ENCODE measurements at places on chromosomes 1 and 21.

- DNase-seq: peak; percentile 72
Measured at GRCh38 chr1:203117611-203118575, 9.6 kb upstream of the ADORA1 start.

GRCh38 chr21:16133248-16133647 is 403.5 kb downstream of the USP25 start:
- DNase-seq: no peak

GRCh38 chr1:38083541-38083940 is 36.9 kb upstream of the POU3F1 start:
- DNase-seq: no peak

- DNase-seq: no peak
Measured at GRCh38 chr1:3250624-3251023, 181.6 kb downstream of the PRDM16 start.

- DNase-seq: no peak
Measured at GRCh38 chr1:59803458-59804038, 11.2 kb upstream of the HOOK1 start.

DNA sequence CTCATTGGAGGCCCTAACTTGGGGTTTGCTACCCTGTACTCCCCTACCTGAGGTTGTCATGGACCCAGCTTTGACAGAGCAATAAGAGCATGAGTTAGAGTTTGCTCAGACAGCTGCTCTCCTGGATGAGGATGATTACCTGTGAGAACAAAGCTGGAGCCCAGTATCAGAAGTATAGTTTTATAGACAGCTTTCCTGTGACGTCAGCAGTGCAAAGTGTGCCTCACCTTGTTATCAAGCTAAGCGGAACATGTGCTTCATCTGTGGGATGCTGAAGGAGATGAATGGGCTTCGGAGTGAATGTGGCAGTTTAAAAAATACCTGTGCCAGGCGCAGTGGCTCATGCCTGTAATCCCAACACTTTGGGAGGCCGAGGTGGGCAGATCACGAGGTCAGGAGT is 5.4 kb upstream of the WDR47 start:
- DNase-seq: no peak

- no peak for DNase-seq
Measured at GRCh38 chr1:78519446-78519845, 28.7 kb downstream of the PTGFR start.

DNA sequence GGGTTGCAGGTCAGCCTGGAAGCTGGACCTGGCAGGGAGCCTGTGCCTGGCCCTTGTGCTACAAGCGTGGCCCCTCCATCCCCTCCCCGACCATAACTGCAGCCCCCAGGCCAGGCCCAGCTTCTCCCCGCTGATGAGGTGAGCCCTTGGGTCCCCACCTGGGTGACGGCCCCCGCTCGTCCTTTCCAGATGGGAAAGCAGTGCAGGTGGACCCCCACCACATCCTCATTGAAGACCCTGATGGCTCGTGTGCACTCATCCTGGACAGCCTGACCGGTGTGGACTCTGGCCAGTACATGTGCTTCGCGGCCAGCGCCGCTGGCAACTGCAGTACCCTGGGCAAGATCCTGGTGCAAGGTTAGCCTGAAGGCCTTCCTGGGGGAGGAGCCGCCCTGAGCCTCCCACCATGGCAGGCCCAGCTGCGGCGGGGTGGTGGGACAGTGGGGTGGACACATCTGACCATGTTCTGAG is 56.9 kb downstream of the TRIM11 start:
- DNase-seq: no peak

DNA sequence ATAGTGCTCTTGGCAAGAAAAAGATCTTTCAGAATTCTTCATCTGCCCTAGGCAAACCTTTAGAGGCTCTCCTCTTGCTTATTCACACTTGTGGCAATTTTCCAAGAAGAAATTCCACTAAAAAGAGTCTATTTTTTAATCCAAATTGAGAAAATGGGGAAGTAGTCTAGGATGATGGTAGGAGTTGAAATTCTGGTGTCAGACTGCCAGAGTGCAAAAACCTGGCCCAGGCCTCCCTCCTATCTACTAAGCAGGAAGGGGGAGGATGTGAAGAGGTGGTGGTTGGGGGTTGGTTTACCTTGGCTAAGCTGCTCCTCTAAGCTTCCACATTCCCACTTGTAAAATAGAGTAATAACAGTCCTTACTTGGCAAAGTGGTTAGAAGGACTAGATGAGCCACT is 120.6 kb upstream of the KCNJ15 start:
- DNase-seq: no peak

DNA sequence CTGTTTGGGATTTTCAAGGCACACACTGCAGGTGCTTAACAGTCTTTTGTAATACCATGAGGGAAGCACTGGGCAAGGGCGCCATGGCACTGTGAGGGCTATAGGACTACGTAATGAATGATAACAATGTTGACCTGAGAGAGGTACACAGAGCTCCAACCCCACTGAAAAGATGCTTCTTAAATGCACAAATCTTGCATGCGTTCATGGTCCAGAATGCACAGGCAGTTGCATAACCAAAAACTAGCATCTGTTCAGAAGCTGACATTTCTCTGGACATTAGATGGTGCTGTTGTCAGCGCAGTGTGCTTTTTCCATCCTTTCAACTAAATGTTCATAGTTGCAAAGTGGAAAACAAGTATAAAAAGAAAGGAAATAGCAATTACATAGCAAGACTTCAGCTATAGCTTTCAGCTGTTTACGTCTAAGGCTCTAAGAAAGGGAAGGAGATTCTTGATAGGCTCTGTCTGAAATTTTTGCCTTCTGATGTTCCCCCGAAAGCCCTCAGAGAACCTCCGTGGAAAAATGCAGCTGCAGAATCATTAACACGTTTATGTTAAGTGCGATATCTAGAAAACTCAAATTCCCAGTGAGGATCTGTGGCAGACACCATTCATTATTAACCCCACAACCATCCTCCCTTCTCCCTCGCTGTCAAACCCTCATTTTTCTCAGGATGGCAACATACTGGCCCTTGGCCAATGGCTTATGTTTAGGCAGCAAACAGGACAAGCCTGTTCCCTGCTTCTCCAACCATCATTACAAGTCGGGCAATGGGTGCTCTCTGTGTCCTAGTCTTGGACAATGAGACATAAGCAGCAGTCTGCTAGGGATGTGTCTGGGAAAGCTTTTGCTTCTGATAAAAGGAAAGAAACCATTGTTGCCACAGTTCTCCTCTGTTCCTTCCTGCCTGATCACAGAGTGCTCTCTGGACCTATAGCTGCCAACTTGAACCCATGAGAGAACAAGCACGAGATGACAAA is 8.2 kb upstream of the TARBP1 start:
- peak; percentile 62 for DNase-seq

- peak; percentile 30 for DNase-seq
Measured at GRCh38 chr1:21270086-21270689, 20.1 kb downstream of the ECE1 start.

DNA sequence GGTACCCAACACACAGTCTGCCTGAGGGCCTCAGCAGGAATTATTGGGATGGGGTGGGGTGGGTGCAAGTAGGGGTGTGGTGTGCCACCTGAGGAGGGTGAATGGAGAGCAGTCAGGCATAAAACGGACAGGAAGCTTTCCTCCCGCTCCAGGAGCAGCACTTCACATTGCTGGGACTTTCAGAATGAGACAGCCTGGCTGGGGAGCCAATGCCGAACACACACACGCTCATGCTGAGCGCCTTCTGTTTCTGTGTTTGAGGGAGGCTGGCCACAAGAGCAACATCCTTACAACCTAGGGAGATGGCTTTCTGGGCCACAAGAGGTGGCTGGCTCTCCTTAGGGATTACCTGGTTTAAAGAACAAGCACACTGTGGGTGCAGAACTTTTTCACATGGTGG is 98.0 kb downstream of the LAMC2 start:
- no peak for DNase-seq

- DNase-seq: peak; percentile 92
Measured at GRCh38 chr1:85612704-85613361, 32.3 kb downstream of the CCN1 start.

- peak; percentile 53 for DNase-seq
Measured at GRCh38 chr1:201307231-201307630, 23.9 kb downstream of the PKP1 start.

DNA sequence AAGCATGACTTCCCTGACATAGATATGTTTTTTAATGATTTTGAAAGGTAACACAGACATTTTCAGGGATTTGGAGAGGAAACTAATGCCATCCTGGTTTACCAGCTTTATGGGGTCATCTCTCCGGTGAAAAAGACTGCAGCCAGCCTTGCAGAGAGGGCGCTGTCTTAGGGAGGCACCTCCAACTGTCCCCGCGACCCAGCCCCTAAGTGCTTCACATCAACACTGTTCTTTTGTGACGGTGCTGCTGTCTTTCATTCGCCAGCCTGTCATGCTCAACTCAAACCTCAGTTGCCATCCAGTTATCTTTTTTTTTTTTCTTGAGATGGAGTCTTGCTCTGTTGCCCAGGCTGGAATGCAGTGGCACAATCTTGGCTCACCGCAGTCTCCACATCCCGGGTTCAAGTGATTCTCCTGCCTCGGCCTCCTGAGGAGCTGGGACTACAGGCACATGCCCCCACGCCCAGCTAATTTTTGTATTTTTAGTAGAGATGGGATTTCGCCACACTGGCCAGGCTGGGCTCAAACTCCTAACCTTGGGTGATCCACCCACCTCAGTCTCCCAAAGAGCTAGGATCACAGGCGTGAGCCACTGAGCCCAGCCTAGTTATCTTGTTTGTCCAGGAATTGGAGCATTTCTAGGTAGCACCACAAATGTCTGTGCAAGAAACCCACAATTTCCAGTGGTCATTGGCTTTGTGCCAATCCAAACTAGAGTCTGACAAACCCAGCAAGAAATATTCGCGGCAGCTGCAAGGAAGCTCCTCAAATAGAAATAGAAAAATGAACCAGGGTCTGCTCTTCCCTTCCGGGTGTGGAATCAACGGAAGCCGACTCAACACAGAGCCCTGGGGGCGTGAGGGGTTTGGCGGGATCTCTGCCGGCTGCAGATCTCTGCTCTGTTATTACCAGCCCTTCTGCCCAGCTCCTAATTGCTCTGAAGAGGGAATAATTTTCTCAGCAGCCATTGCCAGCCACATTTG is 24.2 kb downstream of the PDE9A start:
- DNase-seq: peak; percentile 69

DNA sequence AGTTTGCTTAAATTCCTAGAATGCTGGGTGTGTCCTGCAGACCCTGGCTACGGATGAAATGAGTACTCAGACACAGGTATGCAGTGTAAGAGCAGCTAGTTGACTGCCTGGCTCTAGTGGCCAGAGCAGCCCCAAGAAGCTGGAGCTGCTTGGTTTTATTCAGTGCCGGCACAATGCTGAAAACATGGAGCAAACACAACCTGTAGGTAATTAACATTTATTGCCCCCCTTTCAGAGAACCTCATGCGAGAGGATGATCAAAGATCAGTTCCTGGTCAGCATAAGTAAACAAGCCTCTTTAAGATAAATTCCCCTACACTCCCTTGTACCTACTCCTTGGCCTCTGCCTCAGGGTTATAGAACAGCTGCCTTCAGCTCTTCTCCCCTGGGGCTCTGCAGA is 43.2 kb downstream of the MRPS6 start:
- no peak for DNase-seq

GRCh38 chr21:45166931-45167330 is 92.6 kb downstream of the ADARB1 start:
- no peak for DNase-seq

DNA sequence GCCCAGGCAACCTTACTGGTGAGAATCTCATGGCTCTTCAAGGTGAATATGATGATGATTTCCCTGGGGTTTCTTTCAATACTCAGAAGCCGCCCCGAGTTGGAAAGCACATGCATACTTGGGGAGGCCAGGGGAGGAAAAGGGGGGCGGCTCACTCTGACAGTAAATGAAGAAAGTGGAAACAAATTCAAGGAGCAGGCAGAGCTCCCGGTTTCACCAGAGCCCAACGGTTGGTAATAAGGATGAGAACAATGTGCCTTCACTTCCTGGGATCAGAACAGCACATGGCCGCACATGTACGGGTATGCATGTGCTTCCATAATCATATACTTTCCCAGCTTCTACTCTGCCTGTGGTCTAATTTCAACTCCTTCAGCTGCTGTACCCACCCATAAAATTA is 3.8 kb upstream of the ARHGEF2 start:
- DNase-seq: no peak

DNA sequence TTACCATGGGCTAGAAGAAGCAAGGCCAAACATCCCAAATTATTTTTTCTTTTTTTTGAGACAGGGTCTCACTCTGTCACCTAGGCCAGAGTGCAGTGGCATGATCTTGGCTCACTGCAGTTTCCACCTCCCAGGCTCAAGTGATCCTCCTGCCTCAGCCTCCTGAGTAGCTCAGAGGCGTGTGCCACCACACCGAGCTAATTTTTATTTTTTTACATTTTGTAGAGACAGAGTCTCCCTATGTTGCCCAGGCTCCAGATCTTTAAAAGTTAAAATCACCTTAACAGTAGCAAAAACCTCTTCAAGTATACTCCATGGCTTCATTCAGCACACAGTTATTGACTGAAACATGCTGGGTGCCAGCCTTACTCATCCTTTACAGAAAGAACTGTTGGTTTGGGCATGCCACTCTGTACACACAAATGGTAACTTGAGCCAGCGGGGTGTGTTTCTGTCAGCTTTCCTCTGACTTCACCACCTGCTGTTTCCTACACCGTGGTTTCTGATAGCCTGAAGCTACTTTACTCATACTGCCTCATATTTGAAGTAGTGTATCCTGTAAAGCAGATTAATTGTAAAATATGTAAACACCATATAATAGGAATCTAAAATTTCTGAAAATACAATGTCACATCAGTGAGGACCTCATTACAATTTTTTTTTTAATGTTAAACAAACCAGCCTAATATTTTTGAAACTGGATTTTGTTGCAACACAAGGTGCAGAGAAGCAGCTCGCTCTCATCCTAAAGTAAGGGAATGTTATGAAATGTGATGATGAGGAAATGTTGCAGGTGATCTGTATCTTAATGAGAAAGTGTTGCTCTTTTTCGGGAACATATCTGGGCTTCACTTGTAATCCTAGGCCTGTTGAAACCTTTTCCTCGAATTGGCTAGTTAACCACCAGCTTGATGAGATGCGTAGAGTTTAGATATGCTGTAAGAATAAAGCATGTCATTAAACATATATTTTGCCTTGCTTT is 113.9 kb downstream of the ATP5PO start:
- peak; percentile 92 for DNase-seq

DNA sequence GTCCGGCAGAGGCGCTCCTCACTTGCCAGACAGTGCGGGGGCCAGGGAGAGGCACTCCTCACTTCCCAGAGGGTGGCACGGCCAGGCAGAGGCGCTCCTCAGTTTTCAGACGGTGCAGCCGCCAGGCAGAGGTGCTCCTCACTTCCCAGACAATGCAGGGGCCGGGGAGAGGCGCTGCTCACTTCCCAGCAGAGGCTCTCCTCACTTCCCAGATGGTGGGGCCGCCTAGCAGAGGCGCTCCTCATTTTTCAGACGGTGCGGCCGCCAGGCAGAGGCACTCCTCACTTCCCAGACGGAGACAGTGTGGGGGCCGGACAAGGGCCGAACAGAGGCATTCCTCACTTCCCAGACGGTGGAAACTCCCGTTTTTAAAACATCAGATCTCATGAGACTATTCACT is 238.4 kb upstream of the CACYBP start:
- DNase-seq: no peak

GRCh38 chr1:184881941-184882913 is 92.1 kb downstream of the NIBAN1 start:
- DNase-seq: no peak

All from A172 (cell line).